Effector memory CD8-positive, alpha-beta T cell (primary cell): ENCODE measurements at places on chromosomes 5 and 9.

- DNase-seq: no peak
Measured at GRCh38 chr5:77133061-77133758, 46.1 kb upstream of the ZBED3 start.

DNA sequence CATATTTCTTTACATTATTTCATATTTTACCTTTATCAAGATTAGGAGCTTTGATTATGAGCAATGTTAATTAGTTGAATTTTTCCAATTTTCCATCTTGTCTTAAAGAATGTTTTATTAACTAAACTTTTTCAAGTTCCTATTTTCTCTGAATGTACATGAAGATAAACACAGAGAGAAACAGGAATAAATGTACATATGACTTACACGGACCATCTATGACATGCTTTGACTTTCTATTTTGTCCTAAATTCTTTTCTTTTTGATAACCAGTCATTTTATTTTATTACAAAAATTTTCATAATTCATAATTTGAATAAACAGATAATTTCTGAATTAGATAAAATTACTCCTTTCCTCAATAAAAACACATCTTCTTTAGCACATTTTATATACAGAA, 1038.8 kb upstream of the ARRDC3 start:
- no peak for DNase-seq

DNA sequence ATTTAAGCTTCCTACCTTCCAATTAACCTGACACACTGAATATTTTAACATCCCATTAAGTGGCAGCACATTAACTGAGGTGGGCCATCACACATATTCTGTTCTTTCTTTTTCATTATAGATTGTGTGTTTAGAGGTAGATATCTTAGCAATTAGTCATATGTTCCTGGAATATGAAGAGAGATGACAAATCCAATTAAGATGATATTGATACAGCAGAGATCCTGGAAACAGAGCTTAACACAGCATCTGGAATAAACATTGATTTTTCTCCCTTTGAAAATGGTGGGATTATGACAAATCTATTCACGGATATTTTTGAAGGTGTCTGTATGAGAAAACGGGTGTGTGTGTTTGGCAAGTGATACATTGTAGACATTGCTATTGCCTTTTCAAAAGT, 448.0 kb downstream of the CDH10 start:
- no peak for DNase-seq

DNA sequence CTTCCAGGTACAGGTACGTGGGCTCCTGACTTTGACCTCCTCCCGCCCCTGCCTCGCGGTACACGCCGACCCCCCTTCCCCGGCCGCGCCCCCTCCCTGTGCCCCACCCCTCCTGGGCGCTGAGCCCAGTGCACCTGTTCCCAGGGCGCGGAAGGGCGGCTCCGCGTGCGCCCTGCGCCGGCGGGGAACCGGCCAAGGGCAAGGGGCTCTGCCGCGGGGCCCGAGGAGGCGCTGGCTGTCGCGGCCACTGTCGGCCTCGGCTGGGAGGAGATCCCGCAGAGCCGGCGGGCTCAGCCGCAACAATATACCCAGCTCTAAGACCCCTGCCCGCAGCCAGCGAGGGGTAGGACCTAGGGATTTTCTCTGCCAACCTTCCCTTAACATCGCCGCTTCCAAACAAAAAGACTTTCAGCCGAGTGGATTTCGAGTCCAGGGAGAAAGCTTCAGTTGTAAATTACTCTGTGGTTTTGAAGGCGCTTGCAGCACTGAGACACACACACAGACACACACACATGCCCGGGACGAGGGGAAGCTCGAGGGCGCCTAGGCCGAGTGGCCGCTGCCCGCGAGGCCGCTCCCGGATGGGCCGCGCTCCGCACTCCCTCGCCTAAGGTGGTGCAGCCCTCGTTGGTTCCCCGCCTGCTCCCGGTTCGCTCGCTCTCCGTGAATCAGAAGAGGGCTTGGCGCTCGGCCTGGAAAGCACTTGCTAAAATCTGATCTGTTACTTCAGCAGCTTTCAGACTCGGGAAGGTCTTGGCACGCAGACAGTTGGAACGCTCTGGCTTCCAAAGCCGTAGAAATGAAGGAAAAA, 1.2 kb downstream of the FGF18 start:
- DNase-seq: no peak

DNA sequence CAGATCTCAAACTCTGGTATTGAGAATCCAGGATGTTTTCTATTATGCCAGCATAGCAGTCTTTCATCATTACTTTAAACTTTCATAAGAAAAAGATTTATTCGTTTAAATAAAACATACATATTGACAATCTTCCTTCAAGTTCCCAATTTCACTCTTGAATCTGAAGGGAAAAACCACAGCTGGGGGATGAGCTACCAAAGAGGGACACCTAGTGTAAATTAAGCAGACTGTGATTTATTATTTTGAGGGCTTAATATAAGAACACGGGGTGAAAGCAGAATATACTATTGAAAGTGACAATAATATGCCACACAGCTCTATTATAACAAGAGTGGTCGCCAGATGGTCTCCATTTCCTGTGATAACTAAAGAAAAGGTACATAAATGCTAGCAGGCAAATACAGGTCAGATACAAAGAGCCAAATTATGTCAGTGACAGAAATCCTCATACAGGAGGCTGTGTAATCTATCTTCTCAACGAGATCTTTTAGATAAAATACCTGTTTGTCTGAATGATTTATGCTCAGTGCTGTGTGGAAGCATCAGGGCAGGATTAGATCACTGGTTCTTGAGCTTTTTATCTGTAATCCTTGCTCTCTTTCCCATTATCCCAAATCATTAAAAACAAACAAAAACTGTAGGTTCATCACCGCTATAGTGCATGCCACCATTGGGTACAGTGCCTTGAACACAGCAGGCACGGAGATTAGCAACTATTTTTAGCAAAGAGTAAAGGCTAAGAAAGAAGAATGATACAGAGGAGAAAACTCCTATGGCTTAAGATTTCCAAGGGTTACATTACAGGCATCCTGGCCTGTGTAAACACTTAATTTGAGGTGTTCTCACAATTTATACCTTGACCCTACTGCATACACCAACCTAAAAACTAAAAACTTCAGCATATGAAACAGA, 116.6 kb downstream of the DROSHA start:
- no peak for DNase-seq
